ENCODE measurements at places on chromosomes 5 and 9.

DNA sequence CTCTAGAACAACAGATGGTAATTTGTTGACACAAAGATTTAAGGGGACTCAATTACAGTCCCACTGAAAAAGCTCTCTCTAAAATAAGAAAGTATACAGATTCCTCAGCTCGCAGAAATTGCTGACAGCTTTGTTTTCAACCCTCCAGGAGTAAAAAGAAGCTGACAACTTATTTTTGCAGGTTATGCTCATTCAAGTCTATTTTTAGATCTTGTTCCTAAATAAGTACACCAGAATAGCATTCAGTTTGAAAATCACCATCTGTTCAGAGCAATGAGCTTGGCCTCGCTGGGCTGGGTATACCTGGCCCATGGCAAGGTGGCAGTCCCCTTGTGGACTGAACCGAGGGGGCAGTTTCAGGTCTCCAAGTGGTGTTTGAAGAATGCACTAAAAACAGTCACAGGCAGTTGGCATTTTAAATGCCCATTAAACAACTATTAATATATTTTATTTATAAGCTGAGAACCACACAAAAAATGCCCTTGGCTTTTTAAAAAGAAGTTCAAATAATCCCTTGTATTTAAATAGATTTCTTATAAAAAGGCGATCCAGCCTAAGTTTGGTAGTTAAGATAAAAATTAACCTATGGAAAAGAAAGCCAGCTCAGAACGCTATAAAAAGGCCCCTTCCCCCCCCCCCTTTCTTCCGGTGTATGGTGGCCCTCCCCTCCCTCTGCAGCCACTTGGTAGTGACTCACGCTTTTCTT is 169.2 kb downstream of the AUH start:
- peaks cover 23% of the 10 kb centered on the region for H3K4me1 ChIP-seq
- DNase-seq, result no peak
- no peaks in the 10 kb centered on the region for H3K36me3 ChIP-seq
- H3K27me3 ChIP-seq, result no peaks in the 10 kb centered on the region
- H3K4me3 ChIP-seq, result peak overlapping the region; percentile 57

GRCh38 chr9:26748449-26749058 is 144.0 kb downstream of the CAAP1 start:
- no peak overlapping the region for H3K27ac ChIP-seq
- DNase-seq, result no peak
- no peaks in the 10 kb centered on the region for H3K36me3 ChIP-seq

- H3K4me3 ChIP-seq, result no peak overlapping the region
- no peak for DNase-seq
- no peak overlapping the region for H3K27ac ChIP-seq
- H3K36me3 ChIP-seq, result no peaks in the 10 kb centered on the region
- peaks cover 38% of the 10 kb centered on the region for H3K27me3 ChIP-seq
- H3K4me1 ChIP-seq, result peaks cover 8% of the 10 kb centered on the region
Observed at GRCh38 chr5:158724521-158725188, 375.1 kb downstream of the EBF1 start.

GRCh38 chr5:69188811-69189161 is 597 bp upstream of the CENPH start:
- DNase-seq, result no peak
- H3K4me3 ChIP-seq, result peak overlapping the region; percentile 96
- H3K36me3 ChIP-seq, result peaks cover 6% of the 10 kb centered on the region
- H3K4me1 ChIP-seq, result no peaks in the 10 kb centered on the region

DNA sequence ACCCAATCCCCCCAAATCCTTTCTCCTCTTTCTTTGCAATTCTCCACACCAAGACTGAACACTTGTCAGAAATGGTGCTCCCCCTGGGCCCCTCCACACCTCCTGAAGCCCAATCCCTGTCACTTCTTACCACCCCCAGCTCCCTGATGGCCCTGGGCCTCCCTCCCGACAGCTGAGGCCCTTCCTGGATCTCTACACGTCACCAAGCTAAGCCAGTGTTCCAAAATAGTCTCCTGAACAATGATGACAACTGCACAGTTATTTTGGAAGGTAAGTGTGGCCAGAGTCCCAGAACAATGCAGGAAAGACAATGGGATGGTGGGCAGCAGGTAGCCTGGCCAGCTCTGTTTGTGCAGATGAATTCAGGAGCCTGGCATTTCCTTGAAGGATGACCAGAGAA is 63.7 kb upstream of the PRSS3 start:
- H3K27me3 ChIP-seq, result no peaks in the 10 kb centered on the region
- no peak overlapping the region for H3K27ac ChIP-seq
- H3K4me1 ChIP-seq, result peaks cover 12% of the 10 kb centered on the region
- no peak for DNase-seq
- H3K36me3 ChIP-seq, result no peaks in the 10 kb centered on the region

DNA sequence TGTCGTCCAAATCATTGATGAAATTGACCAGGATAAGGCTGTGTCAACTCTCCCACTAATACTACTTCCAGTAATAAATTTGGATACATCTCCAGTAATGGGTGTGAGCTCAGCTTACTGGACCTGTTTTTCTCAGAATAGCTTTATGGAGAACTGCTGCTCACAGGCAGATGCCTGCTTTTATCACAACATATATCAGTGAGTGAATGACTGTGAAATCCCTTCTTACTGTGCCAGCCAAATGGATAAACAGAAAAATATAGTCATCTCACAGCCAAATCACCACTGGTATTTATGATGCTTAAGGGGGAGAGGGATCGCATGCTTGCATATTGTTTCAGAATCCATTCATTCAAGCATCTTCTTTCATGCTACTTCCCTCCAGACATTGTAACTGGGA is 148.4 kb upstream of the PAPPA start:
- DNase-seq, result no peak
- no peaks in the 10 kb centered on the region for H3K27me3 ChIP-seq
- no peak overlapping the region for H3K27ac ChIP-seq

- DNase-seq, result no peak
- no peak overlapping the region for H3K27ac ChIP-seq
- H3K4me1 ChIP-seq, result no peaks in the 10 kb centered on the region
- H3K4me3 ChIP-seq, result no peak overlapping the region
- H3K36me3 ChIP-seq, result peaks cover 8% of the 10 kb centered on the region
Observed at GRCh38 chr9:123368023-123368422, 12.0 kb downstream of the CRB2 start.

DNA sequence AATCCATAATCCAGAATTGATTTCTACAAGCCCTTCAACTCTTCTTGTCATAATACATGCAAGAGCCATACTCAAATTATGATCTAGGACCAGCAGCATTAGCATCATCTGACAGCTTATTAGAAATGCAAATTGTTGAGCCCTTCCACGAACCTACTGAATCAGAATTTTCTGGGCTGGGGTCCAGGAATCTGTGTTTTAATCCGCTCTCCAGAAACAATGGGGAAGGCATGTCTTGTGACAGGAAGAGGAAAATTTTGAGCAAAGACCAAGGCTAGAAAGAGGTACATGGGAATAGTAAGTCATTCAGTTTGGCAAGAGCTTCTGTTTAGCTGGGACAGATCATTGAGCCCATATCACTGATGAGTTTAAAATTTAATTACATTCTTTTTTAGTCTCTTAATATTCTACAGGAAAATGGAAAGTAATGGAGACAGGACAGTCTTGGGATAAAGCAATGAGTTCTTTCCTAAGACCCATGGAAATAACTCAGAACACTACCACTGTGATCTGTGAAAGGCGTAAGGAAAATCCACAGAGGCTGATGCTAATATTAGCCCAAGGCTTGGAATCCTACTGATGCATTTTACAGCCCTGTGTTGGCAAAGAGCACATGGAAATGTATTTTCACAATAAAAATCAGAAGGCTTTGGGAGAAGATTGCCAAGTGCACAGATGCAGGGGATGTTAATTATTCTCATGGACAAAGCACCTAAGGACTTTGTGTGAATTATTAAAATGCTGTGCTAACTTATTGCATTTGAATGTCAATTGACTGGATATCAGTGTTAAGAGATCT is 73.7 kb upstream of the STK32A start:
- DNase-seq, result no peak
- H3K27me3 ChIP-seq, result peaks cover 15% of the 10 kb centered on the region
- H3K4me1 ChIP-seq, result no peaks in the 10 kb centered on the region
- H3K4me3 ChIP-seq, result no peak overlapping the region
- H3K27ac ChIP-seq, result no peak overlapping the region
